ENCODE measurements at places on chromosomes 1 and 21. TPM values are rescaled to one million over a fixed set of nuclear protein-coding genes. Genes with fewer than 3 reads are reported as not detected.

GRCh38 chr1:7253988-7254587 is 468.8 kb downstream of the CAMTA1 start:
- DNase-seq = no peak

The UBASH3A gene
- total RNA-seq = not detected

The PSMB4 gene
- 320 TPM for total RNA-seq

DNA sequence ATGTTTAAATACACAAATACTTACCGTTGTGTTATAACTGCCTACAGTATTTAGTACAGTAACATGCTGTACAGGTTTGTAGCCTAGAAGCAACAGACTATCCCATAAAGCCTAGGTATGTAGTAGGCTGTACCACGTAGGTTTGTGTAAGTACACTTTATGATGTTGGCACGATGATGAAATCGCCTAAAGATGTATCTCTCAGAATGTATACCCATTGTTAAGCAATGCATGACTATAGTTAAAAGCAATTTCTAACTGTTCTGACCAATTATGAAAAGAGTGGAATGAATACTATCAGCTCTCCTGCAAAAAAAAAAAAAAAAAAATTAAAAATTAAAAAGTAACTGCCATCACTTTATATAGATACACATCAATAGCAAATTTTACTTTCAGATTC is 11.4 kb downstream of the HP1BP3 start:
- DNase-seq = peak; percentile 21

DNA sequence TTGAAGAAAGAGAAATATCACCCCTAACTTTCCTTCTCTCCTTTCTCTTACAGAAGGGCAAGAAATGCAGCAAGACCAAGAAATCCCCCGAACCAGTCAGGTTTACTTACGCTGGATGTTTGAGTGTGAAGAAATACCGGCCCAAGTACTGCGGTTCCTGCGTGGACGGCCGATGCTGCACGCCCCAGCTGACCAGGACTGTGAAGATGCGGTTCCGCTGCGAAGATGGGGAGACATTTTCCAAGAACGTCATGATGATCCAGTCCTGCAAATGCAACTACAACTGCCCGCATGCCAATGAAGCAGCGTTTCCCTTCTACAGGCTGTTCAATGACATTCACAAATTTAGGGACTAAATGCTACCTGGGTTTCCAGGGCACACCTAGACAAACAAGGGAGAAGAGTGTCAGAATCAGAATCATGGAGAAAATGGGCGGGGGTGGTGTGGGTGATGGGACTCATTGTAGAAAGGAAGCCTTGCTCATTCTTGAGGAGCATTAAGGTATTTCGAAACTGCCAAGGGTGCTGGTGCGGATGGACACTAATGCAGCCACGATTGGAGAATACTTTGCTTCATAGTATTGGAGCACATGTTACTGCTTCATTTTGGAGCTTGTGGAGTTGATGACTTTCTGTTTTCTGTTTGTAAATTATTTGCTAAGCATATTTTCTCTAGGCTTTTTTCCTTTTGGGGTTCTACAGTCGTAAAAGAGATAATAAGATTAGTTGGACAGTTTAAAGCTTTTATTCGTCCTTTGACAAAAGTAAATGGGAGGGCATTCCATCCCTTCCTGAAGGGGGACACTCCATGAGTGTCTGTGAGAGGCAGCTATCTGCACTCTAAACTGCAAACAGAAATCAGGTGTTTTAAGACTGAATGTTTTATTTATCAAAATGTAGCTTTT is 2.4 kb downstream of the CCN1 start:
- DNase-seq = peak; percentile 73

- no peak for DNase-seq
Measured at GRCh38 chr1:39344394-39345154, 140.1 kb downstream of the MACF1 start.

The CTPS1 gene
- 69.9 TPM for total RNA-seq

GRCh38 chr1:225447650-225448089 is 19.8 kb upstream of the LBR start:
- DNase-seq = no peak

The LCE1D gene
- total RNA-seq = not detected

DNA sequence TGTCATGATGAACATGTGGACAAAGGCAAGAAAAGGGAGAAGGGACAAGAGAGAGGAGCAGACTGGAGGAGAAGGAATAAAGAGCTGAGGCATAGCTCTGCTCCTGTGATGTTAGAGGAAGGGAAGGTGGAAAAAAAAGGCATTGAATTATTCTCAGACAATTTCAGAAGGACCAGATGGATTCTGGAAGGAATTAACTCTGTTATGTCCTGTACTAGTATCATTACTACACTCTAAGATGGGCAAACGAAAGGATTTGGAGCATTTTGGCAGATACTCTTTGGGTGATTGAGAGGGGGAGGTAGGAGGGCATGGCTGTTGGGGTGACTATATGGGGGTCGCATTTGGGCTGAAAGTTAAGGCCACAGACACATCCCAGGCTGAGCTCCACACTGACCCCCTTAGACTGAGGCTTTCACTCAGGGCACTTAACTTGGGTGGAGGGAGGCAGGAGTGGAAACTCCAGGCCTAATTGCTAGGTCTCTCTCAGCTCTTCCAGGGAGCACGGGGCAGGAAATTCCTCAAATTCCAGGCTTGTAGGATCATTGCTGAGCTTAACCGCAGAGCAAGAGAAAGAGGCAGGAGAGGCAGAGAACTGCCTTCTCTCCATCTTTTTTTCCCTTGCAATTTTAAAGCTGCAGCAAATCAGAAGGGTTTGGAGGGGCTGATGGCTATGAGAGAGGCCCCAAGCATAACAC is 25.9 kb downstream of the KIRREL1 start:
- peak; percentile 92 for DNase-seq

The RNF220 gene
- 65.4 TPM for total RNA-seq

- DNase-seq = peak; percentile 63
Measured at GRCh38 chr1:160834945-160835565, 27.6 kb downstream of the CD244 start.

GRCh38 chr1:201902198-201902597 is 13.5 kb downstream of the SHISA4 start:
- no peak for DNase-seq

GRCh38 chr1:230222678-230223077 is 155.6 kb downstream of the GALNT2 start:
- no peak for DNase-seq

DNA sequence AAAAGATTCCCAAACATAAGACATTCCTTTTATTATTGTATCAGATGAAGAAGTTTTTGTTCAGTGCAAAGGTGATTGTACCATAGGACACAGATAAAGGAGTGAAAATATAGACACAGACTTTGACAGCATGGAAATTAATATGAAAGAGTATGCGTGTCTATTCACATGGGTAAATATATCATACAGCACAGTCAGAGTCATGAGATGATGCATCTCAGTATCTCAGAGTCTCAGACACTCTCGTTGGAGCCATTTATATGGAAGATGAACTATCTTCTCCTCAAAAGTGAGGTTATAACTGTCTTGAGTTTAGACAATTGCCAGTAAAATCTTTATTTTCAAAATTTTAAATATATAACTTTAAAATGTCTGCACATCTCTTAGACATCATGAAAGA is 158.4 kb upstream of the C8B start:
- DNase-seq = no peak

The MARK1 gene
- 12.9 TPM for total RNA-seq

The HSF2BP gene
- 5.3 TPM for total RNA-seq

Data from MCF 10A (cell line).